Neural progenitor cell (in vitro differentiated cells): ENCODE measurements at places on chromosomes 1 and 21.

- no peak overlapping the region for H3K4me3 ChIP-seq
- no peak for DNase-seq
- no peaks in the 10 kb centered on the region for H3K27me3 ChIP-seq
- no peaks in the 10 kb centered on the region for H3K4me1 ChIP-seq
- no peaks in the 10 kb centered on the region for H3K36me3 ChIP-seq
- no peak overlapping the region for H3K27ac ChIP-seq
Observed at GRCh38 chr1:181028196-181028595, 5.5 kb upstream of the STX6 start.

DNA sequence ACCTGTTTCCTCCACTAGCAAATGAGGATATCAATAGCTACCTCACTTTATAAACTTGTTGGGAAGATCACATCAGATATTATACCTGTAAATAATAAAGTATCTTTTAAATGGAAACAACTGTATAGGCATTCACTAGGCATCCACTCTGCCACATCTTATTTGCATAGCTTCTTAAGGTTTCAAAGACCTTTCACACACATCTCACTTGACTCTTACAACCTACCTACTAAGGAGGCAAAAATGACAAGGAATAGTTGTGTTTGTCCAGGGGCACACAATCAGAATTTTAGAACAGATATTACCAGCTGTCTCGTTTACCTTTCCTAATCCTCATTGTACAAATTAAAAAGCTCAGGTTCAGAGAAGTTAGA, 51.5 kb downstream of the VANGL2 start:
- no peak overlapping the region for H3K27ac ChIP-seq
- H3K4me1 ChIP-seq = no peaks in the 10 kb centered on the region
- no peak overlapping the region for H3K4me3 ChIP-seq

DNA sequence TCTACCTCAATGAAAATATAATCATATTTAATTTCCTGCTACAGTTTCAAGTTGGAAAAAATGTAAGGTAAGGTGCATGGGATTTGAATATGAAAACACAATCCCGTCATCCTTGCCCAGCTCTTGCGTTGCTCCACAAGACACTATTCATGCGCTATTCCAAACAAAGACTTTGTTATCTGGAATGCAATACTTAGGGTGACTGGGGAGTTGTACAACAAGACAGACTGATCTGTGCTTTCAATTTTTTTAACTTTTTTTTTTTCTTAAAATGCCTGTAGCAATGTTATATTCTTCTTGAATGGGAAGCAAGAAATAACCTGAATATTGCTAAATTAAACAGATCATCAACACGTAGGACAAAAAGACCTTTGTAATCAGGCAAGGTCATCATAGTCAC, 1077.2 kb downstream of the TTLL7 start:
- H3K27me3 ChIP-seq = no peaks in the 10 kb centered on the region
- no peak for DNase-seq
- H3K4me3 ChIP-seq = no peak overlapping the region
- peaks cover 3% of the 10 kb centered on the region for H3K4me1 ChIP-seq
- H3K36me3 ChIP-seq = no peaks in the 10 kb centered on the region

DNA sequence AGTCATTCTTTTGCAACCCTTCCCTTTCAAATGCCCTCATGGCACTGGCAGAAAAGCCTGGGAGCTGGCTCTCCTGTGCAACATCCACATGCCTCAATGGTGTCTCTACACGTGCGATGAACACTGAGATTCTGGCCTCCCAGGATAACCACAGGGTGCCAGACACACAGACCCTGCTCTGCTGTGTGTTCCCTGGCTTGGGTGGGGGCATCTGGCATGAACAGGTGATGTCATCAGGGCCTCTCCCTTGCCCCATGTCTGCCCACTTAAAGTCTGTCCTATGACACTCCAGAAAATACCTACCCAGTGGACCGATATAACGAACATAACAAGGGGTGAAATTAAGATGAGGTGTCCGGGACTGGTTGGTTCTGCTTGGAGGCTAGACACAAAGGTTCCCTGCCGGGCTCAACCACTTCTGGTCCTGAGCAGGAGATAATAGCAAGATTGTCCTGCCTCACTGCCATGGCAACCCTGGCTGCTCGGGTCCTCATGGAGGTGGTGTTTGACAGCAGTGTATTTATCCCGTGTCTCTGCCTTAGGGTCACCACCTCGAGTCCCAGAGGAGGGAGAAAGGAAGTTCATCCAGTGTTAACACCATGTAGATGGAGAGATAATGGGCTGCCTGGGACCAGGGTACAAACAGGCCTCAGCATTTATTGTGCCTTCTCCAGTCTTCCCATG, 19.3 kb downstream of the INSRR start:
- H3K27ac ChIP-seq = no peak overlapping the region

DNA sequence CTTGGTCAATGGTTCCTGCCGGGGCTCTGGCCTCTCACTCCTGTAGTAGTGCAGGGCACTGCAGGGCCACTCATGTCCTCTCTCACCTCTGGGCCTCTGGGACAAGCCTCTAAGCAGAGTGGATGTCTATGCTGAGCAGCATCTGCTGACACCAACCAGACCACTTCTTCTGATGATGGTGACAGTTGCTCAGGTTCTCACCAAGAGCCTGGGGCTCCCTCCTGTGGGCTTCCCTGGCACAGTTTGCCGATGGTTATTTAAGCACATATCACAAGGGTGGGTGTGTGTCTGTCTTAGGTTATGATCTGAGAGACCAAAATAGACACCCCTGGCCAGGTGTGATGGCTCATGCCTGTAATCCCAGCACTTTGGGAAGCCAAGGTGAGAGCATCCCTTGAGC, 17.4 kb upstream of the GPR137B start:
- H3K27ac ChIP-seq = no peak overlapping the region
- H3K27me3 ChIP-seq = no peaks in the 10 kb centered on the region
- no peak overlapping the region for H3K4me3 ChIP-seq
- no peaks in the 10 kb centered on the region for H3K36me3 ChIP-seq
- DNase-seq = no peak

- no peak for DNase-seq
- no peak overlapping the region for H3K27ac ChIP-seq
Observed at GRCh38 chr1:23667411-23667810, 24.2 kb upstream of the RPL11 start.

- peaks cover 41% of the 10 kb centered on the region for H3K4me1 ChIP-seq
- no peaks in the 10 kb centered on the region for H3K36me3 ChIP-seq
- H3K27me3 ChIP-seq = no peaks in the 10 kb centered on the region
- DNase-seq = no peak
- H3K27ac ChIP-seq = no peak overlapping the region
- no peak overlapping the region for H3K4me3 ChIP-seq
Observed at GRCh38 chr1:56425494-56426037, 153.8 kb downstream of the PLPP3 start.

- H3K27me3 ChIP-seq = no peaks in the 10 kb centered on the region
- H3K4me3 ChIP-seq = no peak overlapping the region
- no peaks in the 10 kb centered on the region for H3K4me1 ChIP-seq
Observed at GRCh38 chr1:41612953-41613352, 128.5 kb upstream of the EDN2 start.

DNA sequence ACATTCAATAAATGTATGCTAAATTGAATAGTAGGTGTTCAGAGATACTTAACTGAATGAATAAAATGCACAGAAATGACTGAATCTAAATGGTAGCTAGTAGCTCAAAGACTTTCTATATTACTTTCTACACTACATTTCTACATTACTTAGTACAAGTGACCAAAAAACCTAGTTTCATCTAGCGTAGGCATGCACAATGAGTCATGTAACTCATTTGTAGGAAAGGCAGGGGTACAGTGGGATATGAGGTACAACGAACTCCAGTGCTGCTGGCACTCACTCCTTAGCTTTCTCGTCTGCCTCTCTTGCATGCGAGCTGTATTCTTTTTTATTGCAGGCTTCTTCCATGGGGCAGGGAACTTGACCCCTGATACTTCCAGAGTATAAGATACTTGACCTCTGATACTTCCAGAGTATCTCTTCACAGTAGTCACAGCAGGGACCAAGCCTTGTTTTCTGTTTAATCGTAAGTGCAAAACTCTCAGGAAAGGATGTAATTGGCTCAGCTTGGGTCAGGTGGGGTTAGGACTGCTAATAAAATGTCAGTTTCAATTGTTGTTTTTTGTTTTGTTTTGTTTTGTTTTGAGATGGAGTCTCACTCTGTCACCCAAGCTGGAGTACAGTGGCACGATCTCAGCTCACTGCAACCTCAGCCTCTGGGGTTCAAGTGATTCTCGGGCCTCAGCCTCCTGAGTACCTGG, 4.9 kb upstream of the ATP2B4 start:
- no peak overlapping the region for H3K27ac ChIP-seq
- no peaks in the 10 kb centered on the region for H3K27me3 ChIP-seq
- no peak overlapping the region for H3K4me3 ChIP-seq
- peaks cover 14% of the 10 kb centered on the region for H3K4me1 ChIP-seq
- DNase-seq = no peak

DNA sequence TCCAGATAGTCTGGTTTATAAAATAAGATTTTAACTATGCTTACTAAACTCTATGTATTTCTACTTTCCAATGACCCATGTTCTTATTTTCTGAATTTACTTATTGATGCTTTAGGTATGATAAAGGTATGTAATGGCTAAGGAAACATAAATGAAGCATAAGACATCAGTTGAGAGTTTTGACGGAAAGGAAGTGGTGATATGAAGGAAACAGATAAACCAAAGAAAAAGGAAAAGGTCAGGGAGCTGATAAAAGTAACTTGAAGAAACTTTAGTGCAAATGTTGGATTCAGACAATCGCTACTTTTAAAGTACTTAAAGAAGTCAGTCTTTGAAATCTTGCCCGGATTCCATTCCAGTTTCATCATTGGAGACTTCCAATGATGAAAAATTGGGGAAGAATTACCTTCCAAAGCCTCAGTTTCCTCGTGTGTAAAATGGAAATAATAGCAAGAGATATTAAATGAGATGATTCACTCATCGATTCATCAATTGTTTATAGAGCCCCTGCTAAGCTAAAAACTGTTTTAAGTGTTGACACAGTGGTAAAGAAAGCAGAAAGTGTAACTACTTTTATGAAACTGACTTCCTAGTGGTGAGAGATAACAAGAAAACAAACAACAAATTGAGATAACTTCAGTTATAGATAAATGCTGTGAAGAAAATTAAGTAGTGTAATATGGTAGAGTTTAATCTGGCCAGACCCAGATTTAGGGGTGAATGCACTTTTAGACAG, 10.6 kb downstream of the PTPRC start:
- H3K27ac ChIP-seq = no peak overlapping the region
- H3K4me1 ChIP-seq = peaks cover 8% of the 10 kb centered on the region
- H3K36me3 ChIP-seq = no peaks in the 10 kb centered on the region
- no peak overlapping the region for H3K4me3 ChIP-seq
- no peak for DNase-seq

DNA sequence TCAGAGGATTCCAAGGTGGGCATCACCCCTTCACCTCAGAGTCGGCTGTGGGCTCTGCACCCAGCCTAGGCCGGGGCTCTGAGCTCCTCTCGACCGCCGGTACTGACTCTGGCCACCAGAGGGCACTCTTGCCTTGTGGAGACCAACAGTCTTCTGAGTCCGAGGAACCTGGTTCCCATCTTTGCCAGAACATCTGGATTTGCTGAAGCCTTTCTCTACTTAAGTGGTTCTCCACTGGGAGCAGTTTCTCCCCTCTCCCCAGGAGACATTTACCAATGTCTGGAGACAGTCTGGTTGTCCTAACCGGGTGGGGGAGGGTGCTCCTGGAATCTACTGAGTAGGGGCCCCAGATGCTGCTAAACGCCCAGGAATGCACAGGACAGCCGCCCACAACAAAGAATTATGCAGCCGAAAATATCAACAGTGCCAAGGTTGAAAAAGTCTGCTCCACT, 9.4 kb downstream of the ETV3L start:
- H3K27ac ChIP-seq = no peak overlapping the region
- H3K27me3 ChIP-seq = no peaks in the 10 kb centered on the region
- no peaks in the 10 kb centered on the region for H3K4me1 ChIP-seq
- H3K36me3 ChIP-seq = no peaks in the 10 kb centered on the region
- no peak overlapping the region for H3K4me3 ChIP-seq

- DNase-seq = no peak
- H3K36me3 ChIP-seq = no peaks in the 10 kb centered on the region
- no peak overlapping the region for H3K27ac ChIP-seq
- no peaks in the 10 kb centered on the region for H3K27me3 ChIP-seq
- H3K4me1 ChIP-seq = no peaks in the 10 kb centered on the region
- H3K4me3 ChIP-seq = no peak overlapping the region
Observed at GRCh38 chr1:85297538-85297854, 21.1 kb upstream of the BCL10 start.

DNA sequence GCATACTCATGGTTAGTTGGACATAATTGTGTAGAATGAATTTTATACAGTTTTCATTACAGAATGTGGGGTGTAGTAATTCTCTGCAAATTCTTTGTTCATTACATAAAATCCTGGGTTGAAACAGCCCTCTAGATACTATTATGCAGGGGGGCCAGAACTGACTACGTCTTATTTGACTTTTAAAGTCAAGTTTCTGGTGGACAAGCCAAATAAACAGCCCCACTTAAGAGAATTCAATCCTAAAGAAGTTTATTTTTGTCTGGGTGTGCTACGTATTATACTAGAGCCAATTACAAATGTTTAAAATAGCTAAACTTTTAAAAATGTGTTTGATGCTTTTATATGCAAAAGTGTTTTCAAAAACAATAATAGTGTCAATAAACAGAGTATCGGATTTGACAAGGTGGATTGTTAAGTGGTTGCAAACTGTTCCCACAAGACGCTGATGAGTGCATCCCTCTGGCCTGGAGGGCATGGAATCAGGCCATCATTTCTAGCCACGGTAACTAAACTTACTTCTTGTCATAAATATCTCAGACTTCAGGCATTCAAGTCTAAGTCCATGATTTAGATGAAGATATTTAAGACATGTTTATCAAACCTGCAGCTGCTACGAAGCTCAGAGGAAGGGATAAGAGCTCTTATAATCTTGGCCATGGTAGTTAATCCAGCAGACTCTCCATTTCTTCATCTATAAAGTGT, 646.3 kb downstream of the KIF26B start:
- DNase-seq = no peak
- no peak overlapping the region for H3K4me3 ChIP-seq
- H3K27me3 ChIP-seq = no peaks in the 10 kb centered on the region
- H3K4me1 ChIP-seq = peaks cover 2% of the 10 kb centered on the region

DNA sequence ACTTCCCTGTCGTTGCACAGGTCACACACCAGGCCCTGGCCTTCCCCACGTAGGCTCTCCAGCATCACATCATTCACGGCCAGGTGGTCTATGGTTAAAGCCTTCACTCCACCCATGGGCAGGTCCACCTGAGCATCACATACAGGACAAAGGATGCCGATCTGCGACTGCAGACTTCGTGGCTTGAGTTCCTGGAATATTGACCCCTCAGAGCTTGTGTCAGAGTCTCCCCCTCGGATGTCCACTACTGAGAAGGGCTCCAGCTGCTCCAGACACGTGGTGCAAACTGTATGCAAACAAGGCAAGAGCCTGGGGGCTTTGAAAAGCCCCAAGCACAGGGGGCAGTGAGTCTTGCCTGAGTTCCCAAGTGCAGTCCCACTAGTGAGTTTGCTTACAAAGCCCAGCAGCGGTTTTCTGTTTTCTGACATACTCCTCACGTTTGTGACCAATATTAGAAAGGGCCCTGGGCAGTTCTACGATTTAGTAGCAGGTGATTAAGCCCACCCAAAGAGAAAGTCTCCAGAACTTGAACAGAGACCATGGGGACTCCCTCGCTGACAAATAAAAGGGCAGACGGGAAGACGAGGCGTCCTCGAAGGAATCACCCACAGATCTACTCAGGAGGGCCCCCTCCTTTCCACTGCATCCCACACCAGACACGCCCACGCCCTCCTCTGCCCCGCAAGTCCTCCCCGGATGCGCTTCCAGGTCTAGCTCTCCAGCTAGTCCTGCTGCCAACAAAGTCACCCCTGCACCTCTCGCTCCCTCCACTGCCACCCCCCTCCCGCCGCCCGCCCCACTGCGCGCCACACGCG, 568 bp downstream of the TRIM45 start:
- H3K4me3 ChIP-seq = peak overlapping the region; percentile 56
- peaks cover 3% of the 10 kb centered on the region for H3K36me3 ChIP-seq
- H3K27ac ChIP-seq = peak overlapping the region; percentile 25
- H3K27me3 ChIP-seq = no peaks in the 10 kb centered on the region
- peaks cover 15% of the 10 kb centered on the region for H3K4me1 ChIP-seq
